ENCODE measurements at places on chromosomes 16 and 17.

DNA sequence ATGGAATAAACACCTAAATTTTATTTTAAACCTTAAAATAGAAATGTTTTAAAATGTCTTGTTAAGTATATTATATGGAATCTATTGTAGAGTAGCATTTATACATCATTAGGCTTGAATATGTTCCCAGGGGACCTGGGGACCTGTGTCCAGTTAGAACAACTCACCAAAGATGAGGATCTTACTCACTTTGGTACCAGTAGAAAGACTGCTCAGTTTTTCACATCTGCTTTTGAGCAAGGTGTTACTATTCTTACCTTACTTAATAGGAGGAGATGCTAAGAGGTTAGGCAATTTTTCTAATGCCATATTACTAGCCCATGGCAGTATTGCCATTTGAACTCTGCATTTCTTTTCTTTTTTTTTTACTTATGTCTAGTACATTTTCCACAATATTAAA, 14.7 kb downstream of the STXBP4 start:
- no peak for DNase-seq

- DNase-seq: peak; percentile 16
Observed at GRCh38 chr17:42422412-42422957, 571 bp downstream of the CAVIN1 start.

GRCh38 chr17:77449908-77450741, 309.4 kb downstream of the SEC14L1 start:
- no peak for DNase-seq

- no peak for DNase-seq
Observed at GRCh38 chr17:27265333-27265732, 28.6 kb upstream of the WSB1 start.
